ENCODE measurements at places on chromosomes 12 and 14.

DNA sequence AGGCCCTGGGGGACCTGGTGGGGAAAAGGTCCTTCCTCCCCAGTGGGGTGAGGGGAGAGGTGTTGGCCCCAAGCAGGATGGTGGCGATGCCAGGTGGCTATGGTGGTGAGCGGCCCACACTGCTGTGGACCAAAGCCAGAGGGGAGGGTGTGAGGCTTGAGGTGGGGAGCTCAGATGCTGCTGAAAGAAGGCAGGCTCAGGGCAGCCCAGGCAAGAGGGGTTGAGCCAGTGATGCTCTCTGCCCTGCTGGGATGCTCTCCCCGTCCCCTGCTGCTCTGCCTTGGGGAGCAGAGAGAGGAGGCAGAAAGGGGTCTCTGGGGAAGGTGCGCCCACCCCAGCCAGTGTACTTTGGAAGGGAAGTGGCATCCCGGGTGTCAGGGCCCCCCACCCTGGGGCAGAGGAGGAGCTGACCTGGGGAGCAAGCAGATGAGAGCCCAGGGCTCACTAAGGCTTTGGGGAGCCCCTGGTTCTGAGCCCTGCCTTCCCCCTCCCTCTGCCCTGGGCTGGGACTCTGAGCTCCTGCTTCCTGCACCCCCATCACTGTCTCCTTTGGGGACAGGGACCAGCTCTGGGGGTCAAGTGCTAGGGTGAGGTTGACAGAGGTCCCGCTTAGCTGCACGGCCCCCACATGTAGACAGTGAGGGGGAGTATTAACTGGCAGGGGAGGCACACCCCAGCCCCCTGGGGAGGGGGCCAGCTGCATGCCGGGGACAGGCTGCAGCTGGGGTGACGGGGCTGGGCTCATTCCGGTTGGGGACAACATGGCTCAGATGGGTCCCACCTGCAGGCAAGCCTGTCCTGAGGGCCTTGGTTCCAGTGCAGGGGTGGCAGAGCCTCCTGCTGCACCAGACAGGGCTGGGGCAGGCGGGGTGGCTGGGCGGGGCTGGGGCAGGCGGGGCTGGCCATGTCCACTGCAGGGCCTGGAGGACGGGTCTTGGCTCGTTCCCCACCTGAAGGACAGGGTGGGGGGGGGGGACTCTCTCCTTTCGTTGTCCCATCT, 124.4 kb downstream of the KIF26A start:
- DNase-seq, result no peak

DNA sequence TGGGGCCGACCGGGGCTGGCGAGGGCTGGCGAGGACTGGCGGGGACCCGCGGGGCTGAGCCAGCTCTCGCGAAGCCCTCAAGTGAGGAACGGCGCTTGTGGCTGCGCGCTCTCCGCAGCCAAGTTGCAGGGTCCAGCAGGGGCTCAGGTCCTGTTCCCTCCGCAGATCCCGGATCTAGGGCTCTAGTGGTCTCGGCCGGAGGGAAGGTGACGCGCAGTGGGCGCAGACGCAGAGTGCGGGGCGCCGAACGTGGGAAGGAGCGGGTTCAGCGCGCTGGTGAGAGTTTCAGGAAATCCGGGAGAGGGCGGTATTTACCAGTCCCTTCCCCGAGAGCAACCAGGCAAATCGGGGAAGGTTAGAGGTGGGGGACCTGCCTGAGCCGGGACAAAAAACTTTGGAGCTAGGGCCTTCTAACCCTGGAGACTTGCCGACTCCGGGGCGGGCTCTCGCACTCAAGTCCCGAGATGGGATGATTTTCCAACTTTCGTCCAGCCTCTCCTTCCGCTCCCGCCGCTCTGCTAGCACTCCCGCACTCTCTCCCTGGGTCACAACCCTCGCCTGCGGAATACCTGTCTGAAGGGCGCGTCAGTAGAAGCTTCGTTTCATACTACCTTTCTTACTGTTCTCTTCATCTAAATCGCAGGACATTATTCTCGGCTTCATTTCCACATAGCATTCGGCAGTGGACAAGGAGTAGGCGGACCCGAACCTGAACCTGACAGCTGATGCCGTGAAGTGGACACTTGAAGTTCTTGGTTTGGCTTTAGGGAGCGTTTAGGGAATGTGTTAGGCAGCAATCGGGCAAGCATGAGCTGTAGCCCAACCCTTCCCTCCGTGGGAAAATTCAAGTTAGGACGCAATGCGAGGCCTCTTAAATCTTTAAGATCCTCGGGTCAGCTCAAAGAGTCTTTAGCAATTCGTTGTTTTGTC, 13.6 kb upstream of the PAX9 start:
- peak; percentile 15 for DNase-seq

- DNase-seq, result peak; percentile 99
Measured at GRCh38 chr14:101972126-101972866, 7.9 kb downstream of the DYNC1H1 start.

GRCh38 chr12:59834659-59835474, 239.0 kb downstream of the SLC16A7 start:
- no peak for DNase-seq

DNA sequence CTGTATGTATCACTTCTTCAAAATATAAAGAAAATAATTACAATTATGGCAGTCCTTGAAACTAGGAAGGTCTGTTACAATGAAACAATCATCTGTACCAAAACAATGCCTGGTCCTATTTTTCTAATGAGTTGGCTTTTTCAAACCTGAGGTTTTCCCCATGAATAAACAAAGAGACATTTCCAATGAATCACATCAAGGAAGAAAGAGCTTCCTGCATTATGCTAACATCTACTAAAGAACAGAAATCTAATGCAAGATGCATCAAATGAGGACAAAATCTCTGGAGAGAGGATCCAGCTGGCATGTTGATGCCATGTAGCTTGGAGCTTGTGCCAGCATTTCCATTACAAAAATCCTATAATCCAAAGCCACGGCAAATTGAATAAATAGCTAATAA, 29.3 kb downstream of the NIN start:
- no peak for DNase-seq

DNA sequence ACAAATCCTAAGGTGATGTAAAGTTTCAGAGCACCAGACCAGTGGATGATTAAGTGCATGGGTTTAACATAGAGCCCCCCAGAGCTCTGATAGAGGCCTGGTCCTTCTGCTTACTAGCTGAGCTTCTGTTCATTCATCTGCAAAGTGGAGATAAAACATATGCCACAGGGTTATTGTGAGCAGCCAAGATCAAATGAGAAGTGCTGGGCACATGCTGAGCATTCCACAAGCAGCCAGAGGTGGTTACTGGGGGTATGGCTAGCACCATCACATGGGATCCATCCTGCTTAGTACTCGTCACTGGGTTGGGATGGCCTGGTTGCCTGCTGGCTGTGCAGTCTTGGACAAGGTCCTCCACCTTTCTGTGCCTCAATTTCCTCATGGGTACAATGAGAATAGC, 18.0 kb upstream of the SMUG1 start:
- no peak for DNase-seq

DNA sequence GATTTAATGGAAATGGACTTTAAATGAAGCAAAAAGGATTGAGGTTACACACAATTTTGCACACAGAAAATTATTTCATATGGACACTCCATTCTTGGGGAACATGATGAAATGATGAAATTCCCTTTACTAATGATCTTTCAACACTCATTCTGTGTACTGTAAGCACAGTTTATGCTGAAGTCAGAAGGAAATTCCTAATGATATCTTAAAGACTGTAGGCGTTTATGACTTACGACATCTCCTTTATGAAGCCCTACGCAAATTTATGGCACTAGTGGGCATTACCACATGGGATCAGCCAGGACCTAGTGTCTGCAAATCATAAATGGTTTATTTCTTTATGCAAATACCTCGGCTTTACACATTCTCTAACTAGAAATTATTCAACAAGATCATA, 97.9 kb upstream of the SOX5 start:
- no peak for DNase-seq

DNA sequence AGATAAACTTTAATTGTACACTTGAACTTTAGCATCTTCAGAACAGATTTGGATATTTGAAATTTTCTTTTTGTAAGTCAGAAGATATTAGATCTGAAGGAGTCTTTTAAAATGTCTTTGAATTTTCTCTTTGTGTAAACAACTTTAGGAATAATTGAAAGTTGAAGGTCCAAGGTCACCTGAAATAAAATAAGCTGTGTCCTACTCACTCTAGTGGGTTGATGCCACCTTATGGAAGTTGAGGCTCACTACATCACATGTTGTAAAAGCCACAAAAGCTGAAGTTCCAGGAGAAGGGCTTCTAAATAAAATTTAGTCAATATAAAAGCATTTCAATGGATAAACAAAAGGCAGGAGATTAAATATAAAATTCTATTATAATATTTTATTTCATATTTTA, 122.0 kb upstream of the ATXN7L3B start:
- no peak for DNase-seq

GRCh38 chr14:37865719-37866549, 270.5 kb downstream of the TTC6 start:
- no peak for DNase-seq

GRCh38 chr12:54579696-54580333, 8.6 kb downstream of the PPP1R1A start:
- peak; percentile 66 for DNase-seq

GRCh38 chr12:130131025-130131424, 31.2 kb upstream of the FZD10 start:
- DNase-seq, result no peak

GRCh38 chr14:59362513-59362912, 102.7 kb downstream of the GPR135 start:
- DNase-seq, result peak; percentile 74

GRCh38 chr12:93743999-93744689, 67.0 kb downstream of the CRADD start:
- no peak for DNase-seq

DNA sequence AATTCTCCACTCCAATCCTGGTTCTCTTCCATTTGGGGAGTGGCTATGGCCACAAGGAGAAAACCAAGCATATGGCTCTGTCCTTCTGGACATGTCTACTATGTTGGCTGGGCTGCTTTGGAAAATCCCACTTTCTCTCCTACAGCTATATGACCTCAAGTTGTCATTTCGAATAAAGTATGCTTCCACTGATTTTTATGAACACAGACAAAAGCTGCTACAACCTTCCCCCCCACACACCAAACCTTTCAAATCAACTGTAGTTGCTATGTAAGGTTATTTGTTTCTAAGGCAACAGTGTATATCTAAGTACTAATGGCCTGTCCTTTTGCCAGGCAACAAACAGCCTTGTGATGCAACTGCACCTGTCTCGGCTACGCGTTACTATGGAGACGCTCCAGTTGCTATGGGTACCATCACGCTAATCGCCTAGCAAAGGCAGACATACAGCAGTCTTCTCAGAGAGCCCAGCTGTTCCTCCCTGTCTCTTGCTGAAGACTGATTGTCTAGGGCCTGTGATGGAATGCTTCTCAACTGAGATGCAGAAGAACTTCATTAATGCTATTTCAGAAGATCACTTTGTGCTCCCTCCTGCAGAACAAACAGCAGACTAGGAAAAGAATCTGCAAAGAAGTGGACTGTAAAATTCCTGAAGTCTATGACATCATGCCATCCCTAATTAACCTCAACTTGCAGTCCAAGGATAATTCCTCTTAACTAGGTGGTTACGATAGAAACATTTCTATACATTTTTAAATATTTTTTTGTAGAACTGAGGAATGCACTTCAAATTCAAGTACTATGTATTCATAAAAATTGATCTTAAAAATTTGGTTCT, 67.6 kb downstream of the FOXN3 start:
- DNase-seq, result peak; percentile 2

- DNase-seq, result peak; percentile 60
Measured at GRCh38 chr12:32217354-32218310, 111.0 kb downstream of the BICD1 start.

GRCh38 chr14:35196571-35196970, 74.2 kb downstream of the PRORP start:
- DNase-seq, result no peak

DNA sequence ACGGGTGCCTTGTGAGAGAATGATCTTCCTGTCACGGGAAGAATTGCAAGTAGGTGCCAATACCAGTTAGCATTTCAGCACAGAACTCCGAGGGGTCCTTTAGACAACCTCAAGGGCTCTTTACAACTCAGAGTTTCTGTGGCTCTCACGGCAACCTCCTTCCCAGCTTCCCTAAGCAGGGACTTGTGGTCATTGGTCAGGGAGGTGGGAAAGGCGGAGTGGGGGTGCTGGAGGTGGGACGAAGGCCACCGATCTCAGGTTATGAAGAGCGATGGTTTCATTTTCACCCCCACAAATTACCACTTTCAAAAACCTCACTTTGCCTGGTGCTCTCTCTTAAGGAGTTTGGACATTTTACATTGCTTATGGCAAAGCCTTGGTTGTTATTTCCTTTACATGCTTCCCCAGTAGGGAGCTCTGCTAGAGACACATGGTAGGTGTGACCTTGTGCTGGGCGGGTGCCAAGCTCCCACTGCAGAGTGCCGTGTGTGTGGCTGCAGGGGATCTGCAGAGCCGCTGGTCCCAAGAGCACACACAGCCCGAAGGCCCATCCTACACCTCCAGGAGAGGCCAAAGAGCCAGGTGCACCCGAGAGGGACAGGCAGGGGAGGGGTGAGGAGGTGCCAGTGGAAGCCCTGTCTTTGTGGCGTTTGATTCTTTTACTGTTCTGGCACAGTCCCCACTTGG, 21.4 kb downstream of the BCL2L14 start:
- DNase-seq, result no peak

DNA sequence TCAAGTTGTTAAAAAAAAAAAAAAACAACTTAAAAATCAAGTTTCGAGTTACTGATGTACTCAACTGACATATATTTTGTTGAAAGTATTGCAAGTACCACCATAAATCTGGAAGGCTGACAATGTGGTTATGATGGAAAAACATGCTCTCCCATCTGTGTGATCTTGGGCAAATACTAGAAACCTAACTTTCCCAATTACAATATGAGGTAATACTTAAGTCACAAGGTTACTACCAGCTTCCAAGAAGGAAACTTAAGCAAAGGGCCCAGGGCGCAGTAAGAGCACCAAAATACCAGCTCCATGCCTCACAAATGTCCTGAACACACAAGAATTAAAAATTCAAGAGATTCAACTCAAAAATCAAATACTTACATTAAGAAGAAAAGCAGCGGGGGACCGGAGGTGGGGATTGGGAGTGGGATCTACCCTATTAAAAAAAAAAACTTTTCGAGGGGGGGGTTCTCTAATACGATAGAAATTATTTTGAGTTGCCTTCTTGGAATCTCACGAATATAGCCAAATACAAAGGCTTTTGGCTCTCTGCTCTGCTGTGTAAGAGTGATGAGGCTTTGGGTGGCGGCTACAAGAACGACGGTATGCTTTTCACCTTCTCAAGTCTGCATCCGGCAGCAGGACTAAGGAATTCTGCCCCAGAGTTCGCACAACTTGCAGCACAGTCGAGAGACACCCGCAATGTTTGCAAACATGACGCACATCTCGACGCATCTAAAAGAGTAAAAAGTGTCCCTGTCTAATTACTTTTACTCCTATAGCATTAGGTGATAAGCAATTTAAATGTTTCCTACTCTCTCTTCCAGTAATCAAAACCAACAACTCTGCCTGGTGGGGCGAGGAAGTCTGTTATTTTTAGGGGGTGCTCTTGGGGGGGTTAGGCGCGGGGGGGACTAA, 1.1 kb downstream of the SAV1 start:
- no peak for DNase-seq

DNA sequence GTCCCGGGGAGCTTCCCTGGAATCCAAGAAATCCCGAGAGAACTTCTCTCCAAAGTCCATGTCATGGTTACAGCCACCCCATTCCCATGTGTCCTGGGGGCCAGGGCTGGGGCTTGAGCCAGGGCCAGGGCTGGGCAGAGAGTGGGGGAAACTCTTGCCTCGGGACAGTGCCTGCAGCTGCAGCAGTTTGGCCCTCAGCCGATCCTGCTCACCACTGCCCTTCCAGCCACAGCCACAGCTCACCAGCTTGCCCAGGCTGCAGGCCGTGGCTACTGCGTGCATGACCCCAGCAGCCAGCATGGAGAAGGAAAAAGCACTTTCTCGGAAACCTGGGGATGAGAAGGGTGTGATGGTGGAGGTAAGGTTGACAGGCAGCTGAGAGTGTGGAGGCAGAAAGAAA, 3.5 kb downstream of the WNT10B start:
- DNase-seq, result no peak

Measured in NCI-H226 (cell line).